ENCODE measurements at places on chromosomes 1 and 21.

DNA sequence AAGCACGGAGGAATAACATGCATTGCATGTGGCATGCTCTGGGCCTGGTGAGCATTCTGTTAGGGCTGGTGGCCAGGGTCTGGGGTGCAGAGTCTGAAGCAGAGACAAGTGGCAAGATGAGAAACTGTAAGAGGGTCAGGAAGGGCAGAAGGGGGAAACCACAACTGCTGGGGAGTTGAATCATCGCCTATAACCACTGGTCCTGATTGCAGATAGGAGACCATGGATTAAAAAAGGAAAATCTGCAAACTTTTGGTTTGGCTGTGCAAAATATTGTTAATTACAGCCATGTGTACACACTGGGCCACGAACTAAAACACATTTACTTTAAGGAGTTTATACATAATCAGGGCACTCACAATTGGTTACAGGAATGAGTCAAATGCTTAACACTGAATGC lies 76.6 kb downstream of the TGFBR3 start:
- no peak for DNase-seq

GRCh38 chr1:27979151-27979858 lies 19.5 kb downstream of the XKR8 start:
- DNase-seq: no peak

- DNase-seq: no peak
These were observed at the start of gene KIF26B for GRCh38 chr1:245154429-245155271. TSS of gene KIF26B (plus strand) at chr1:245154985. CDS start at chr1:245155425, 440 bp downstream.

DNA sequence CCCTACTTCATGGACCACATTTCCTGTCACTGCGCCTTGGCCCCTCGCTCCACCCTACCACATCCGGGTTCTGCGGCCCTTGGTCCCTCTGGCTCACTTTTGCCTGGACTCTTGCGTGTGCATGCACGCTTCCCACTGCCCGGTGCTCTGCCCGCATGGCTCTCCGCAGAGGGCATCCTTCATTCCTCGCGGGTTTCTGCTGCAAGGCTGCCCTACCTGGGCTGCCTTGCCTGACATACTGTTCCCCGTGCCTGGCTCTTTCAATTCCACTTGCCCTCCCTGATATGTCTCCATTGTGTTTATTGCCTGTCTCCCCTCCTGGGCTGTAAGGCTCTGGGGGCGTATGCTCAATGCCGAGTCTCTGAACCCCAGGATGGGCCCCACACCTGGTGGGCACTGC lies 26.4 kb downstream of the MX2 start:
- no peak for DNase-seq

GRCh38 chr1:6127587-6128163 lies 52.4 kb downstream of the CHD5 start:
- DNase-seq: peak; percentile 27

GRCh38 chr1:172700556-172700955 lies 41.7 kb downstream of the FASLG start:
- DNase-seq: no peak

DNA sequence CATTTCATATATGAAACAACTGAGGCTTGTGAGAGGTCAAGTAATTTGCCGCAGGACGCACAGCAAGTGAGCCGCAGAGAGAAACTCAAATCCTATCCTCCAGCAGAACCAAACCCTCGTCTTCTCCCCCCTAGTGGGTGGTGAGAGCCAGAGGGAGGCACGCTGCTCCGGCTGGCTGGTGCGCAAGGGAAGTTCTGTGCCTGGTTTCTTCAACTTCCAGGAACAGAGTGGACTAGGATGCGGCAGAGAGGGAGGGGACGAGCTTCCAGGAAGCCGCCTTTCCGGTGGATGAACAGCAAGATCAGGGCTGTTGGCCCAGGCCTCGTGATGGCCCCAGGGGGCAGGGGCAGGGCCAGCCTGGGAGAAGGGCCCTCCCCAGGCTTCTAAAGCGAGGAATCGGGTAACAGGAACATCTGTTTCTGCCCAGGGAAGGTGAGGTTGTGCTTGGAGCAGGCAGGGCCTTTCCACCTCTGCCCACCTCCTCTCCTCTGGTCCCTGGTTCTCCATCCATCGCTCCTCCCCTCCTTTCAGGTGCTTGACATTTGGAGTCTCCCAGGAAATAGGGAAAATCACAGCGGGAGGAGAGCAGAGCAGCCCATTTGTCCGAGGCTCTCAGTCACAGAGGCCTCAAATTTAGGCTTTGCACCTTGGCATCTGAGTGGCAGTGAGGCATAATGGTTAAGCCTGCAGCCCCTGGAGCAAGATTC lies 16.8 kb upstream of the PDIK1L start:
- DNase-seq: no peak

DNA sequence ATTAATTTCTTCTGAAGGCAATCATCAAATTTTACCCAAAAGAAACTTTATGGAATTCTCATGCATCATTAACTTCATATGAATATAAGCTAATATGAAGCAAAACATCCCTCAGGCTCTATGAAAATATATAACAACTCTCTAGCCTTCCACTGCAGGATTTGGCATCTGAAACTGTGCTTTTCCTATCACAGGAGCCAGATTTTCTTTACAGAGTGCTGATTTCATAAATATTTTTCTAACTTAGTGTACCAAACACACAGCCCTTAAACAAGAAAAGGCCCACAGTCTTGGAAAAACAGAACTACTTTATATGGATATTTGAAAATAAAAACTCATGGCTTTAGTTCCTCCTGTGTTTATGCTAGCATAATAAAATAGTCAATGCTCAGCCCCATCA lies 559.5 kb upstream of the CHRM3 start:
- no peak for DNase-seq

DNA sequence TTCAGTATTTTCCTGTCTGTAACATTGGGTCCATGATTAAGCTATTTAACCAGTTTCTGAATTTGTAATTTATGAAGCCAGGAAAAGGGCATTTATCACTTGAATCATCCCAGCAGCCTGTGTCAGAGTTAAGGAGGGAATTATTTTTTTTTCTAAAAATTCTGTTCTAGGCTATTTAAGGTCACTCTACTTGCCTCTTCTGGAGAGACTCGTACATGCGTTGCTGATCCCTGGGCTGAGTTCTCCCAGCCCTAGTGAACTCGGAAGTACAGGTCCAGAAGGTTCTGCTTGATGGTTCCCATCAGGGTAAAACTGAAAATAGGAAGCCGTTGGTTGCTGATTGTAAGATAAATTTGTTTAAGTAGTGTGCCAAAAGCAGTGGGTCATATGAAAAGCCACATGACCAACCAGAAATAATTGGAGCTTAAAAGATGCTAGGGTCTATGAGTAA lies 90.7 kb downstream of the GPR88 start:
- DNase-seq: no peak
